ENCODE measurements at places on chromosomes 11 and 22.

GRCh38 chr11:12508151-12508751, 130.9 kb downstream of the PARVA start:
- no peak for DNase-seq

- DNase-seq: no peak
Measured at GRCh38 chr11:111419181-111419580, 40.1 kb upstream of the POU2AF1 start.

DNA sequence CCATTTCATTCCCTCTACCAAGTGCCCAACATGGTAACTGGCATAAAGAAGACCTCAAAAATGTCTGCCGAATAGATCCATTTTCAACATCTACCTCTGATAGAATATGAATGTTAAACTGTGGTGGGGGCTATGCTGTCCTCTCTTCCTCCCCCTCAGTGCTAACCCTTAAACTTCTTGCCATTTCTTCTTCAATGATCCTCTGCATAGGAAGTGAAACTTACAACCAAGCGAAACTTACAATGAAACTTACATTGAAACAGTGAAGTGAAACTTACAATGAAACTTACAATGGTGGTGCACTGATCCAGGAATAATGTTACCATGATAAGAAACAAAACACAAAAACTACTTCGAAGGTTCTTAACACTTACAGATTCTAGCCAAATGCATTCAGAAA, 4.7 kb downstream of the RTCB start:
- DNase-seq: no peak

DNA sequence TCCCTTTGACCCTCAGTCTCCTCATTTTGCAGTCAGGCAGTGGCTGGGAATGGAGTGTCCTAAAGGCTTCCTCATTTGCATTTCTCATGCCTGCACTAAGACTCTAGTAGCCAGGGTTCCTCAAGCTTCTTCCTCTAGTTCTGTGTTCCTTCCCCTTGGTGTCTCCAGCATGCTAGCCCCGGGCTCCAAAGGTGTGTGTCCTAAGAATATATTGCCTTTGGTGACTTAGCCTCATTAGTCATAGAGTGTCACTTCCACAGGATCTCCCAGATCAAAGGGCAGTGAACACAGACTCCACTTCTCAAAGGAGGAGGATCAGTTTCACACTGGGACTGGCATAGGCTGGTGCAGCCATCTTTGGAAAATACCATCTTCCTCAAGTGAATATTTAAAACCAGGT, 21.4 kb upstream of the ACER3 start:
- no peak for DNase-seq

- DNase-seq: no peak
Measured at GRCh38 chr22:19747551-19747950, 13.0 kb upstream of the TBX1 start.

GRCh38 chr11:118379497-118379896, 20.1 kb downstream of the UBE4A start:
- no peak for DNase-seq

DNA sequence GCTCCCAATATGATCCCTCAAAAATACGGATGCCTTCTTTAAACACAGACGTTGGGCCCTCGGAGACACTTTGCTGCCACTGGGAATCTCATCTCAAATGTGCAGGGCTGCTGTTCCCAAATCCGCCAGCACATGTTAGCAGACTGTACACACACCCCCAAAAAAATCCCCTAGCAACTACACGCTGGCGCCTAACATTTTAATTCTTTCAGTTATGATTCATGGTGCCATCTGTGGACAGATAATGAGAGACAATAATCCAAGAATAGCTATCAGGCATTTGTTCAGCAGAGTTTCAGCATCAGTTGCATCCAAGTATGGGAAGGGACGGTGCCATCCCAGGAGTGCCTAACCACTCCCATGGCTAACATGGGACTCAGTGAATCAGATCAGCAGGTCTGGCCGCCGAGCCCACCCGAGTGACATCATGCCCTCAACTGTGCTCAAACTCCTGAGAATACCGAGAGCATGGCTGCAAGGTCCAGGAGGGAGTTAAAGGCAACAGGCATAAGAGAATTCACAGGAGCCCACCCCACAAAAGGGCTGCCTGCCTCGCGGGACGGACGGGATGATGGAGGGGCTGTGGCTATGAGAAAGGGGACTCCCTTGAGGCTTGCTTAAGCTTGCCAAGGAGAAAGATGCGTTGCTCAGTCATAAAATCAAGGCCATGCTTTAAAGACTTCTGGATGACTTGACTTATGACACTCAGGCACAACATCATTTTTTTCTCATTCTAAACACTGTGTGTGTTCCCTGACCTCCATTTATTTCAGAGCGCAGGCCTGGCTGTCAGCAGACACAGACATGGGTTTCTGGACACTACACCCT, 337.0 kb downstream of the SHANK2 start:
- DNase-seq: no peak

GRCh38 chr11:71977743-71978418, 20.8 kb upstream of the IL18BP start:
- peak; percentile 5 for DNase-seq

- DNase-seq: no peak
Measured at GRCh38 chr11:128450882-128451651, 136.3 kb downstream of the ETS1 start.

DNA sequence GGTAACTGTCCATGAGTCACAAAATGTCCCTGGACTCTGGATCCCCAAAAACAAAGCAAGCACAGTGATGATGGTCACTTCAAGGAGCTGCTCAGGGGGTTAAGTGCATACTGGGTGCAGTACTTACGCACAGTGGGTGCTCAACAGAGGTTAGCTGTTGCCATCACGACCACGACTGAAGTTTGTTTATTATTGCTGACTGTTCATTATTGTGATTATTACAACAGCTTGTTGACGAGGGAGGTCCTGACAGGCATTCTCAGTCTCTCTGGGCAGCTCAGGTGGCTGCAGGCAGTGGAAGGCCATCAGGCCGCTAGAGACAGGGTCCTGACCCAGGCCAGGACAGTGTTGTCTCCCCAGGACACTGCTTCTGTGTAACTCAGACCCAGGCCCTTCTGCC, 418.8 kb downstream of the SHANK2 start:
- no peak for DNase-seq

DNA sequence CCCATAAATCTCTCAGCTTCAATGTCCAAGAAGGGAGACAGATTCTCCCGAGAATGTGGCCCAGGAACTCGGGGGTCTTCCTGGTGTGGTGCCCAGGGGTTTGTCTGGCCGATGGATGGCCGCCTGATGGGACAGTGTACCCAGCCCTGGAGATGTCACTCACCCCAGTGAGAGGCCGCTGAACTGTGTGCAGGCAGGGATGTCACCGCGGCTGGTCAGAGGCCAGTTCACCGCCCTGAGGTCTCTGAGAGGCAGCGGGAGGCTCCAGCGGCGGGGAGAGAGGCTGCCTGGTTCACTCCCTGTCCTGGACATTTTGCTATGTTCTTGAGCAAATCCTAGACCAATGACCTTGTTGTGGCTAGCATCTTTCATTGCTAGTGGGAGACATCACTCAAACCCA, 1349.5 kb downstream of the BRD1 start:
- no peak for DNase-seq

DNA sequence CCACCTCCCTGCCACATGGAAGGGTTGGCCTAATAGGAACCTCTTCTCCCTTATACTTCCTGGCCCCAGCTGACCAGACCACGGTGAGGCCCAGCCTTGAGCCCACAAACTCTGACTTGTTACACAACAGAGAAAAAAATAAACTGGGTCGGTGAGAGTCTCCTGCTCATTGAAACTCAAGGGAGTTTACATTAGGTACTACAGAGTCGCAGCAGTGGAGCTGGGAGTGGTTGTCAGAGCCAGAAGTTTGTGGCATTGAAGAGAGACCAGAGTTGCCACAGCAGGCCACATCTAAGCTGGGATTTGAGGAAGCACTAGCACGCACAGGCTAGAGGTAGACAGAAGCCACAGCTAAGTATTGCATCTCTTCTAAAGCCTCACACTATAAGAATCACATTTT, 296.2 kb downstream of the DDX10 start:
- DNase-seq: no peak

GRCh38 chr11:9120664-9121468, 29.5 kb upstream of the SCUBE2 start:
- peak; percentile 3 for DNase-seq

GRCh38 chr22:42649246-42650099, at the start of gene CYB5R3:
CYB5R3 (minus strand) TSS chr22:42649392; CDS start chr22:42649315, 77 bp downstream.
- peak; percentile 44 for DNase-seq

- no peak for DNase-seq
Measured at GRCh38 chr22:29654420-29654819, 51.0 kb downstream of the NF2 start.

DNA sequence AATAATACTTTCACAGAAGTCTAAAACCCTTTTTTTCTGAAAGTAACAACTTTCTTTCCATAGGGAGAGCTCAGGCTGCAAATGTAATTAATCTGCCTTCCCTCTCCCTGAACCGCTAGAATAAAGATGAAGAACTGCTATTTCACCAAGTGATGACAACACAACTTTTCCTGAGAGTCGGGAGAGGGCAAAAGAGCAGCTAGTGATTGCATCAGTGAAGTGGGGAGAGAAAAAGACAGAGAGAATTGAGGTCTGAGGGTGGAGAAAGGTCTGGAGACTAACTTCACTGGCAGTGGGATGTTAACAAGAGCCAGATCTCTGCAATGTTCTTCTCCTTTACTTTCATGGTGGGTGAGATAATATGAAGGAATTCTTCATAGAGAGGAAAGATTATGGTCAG, 10.9 kb upstream of the MPEG1 start:
- DNase-seq: no peak

- DNase-seq: no peak
Measured at GRCh38 chr11:62680825-62681240, 2.0 kb upstream of the UBXN1 start.

DNA sequence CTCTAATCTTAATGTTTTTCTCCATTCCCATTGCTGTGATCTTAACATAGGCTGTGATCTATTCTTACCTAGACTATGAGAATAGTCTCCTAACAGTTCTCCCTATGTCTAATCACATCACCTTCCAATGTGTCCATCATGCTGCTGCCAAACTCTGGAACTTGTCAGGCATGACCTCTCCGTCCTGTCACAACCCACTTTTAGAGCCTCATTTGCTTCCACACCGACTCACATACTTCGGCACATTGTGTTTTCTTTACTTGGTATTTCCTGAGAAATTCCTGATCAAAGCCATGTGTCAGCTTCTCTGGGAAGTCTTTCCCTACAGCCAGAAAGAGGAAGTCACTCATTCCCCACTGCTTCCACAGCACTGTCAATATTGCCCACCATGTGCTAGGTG, 40.5 kb upstream of the BIRC3 start:
- DNase-seq: no peak

- peak; percentile 7 for DNase-seq
Measured at GRCh38 chr11:72758690-72759389, 6.6 kb upstream of the ARAP1 start.

GRCh38 chr11:118434553-118435289, 1.6 kb upstream of the KMT2A start:
- DNase-seq: peak; percentile 73

GRCh38 chr11:84922212-84922805, 704.8 kb downstream of the DLG2 start:
- DNase-seq: no peak

DNA sequence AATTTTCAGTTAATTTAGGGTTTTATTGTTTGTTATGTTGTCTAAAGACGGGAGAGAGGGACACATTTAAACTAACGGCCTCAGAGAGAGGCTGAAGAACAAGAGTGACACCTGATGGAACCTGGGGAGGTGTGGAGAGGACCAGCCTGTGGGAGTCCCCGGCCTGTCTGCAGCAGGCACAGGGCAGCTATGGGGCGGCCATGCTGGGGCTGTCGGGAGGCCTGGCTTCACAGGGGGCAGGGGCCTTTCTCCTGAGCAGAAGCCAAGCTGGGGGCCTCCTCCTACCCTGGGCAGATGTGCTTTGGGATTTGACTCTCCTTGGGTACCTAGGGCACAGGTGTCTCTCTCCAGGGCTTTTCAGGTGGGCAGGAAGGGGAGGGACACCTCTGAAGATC, 21.9 kb downstream of the RELT start:
- DNase-seq: no peak

DNA sequence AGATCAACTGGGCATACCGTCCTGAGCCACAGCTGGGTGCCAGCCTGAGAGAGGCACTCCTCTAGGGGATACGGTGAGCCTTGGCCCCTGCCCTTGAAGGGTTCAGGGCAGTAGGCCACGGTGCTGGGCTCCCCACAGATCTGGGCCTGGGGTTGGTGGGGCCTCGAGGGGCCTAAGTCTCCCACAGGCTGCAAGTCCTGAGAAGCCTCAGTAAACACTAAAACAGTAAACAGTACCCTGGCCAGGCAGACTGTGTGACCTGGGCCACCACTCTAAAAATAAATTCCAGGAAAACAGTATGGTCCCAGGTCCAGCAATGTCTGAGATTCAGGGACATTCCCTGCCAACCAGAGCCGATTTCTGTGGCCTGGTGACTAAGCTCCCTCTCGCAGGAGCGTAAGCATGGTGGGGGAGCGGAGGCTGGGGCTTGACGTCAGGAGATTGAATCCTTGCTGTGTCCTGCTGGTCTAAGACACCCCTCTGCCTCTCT, 2.3 kb upstream of the RHOD start:
- DNase-seq: no peak

DNA sequence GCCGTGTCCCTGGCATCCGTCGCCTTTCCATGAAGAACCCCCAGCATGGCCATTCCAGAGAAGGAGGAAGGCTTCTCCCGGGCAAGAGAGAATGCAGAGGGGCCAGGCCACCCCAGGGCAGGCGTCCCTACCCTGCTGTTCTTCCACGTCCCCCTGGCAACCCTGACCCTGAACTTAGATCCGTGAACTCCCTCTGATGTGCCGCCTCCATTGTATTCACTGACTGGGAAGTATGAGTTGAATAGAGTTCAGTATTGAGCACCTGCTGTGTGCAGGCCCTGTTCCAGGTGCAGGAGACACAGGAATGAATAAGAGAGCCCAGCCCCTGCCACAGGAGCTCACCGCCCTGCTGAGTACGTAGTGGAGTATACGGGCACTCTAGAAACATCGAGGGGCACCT, 29.1 kb upstream of the RELT start:
- no peak for DNase-seq

GRCh38 chr11:116693102-116693570, 79.7 kb downstream of the BUD13 start:
- DNase-seq: no peak

- DNase-seq: peak; percentile 38
Measured at GRCh38 chr11:57210781-57211180, 26.3 kb downstream of the APLNR start.

- DNase-seq: no peak
Measured at GRCh38 chr11:12076840-12077534, 33.4 kb upstream of the MICAL2 start.

GRCh38 chr11:116694349-116694725, 78.5 kb downstream of the BUD13 start:
- no peak for DNase-seq

GRCh38 chr11:110479108-110480101, 49.7 kb downstream of the FDX1 start:
- peak; percentile 62 for DNase-seq

DNA sequence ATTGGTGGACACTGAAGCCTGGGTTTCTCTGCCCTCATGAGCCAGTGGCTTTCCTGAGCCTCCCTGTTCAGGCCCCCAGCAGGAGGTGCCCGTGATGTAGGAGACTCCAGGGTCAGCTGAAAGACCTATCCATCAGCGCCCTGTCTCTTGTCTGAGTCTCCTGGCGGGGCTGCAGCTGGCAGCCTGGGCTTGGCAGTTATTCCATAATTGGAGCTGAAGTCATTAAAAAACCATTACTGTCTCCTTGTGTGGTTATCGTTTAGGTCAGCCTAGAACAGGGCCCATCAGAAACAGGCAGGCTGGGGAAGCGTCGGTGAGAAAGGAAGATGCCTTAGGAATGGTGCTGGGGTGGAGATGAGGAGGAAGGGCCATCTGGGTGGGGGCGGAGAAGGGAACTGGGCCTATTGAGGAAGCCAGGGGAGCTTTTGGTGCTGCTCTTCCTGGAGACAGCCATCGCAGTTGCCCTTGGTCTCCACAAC, 5.0 kb downstream of the TUB start:
- peak; percentile 81 for DNase-seq

- DNase-seq: no peak
Measured at GRCh38 chr11:46718155-46719019, 626 bp upstream of the F2 start.

Data from NCI-H2227 treated with DMSO at 0.1 percent for 48 hours (cell line).